Cardiac atrium fibroblast (primary cell): ENCODE measurements at places on chromosomes 11 and 22. TPM values are rescaled to one million over a fixed set of nuclear protein-coding genes. Genes with fewer than 3 reads are reported as not detected.

The MYEOV gene
- not detected in 2 replicates for total RNA-seq

The JHY gene
- 0.49 and 0.54 TPM in 2 replicates for total RNA-seq

The PGM2L1 gene
- 0.72 and 1.8 TPM in 2 replicates for total RNA-seq

The ESRRA gene
- 39.2 and 43.6 TPM in 2 replicates for total RNA-seq

The C2CD2L gene
- total RNA-seq, result 3.4 TPM in 2 replicates

The DDTL gene
- 0.16 TPM in 1 of 2 replicates, not detected in the other for total RNA-seq

The INS gene
- total RNA-seq, result not detected in 2 replicates

The YPEL4 gene
- 0.16 TPM in 1 of 2 replicates, not detected in the other for total RNA-seq

The RAB36 gene
- total RNA-seq, result 1.8 and 2.3 TPM in 2 replicates

The P2RY6 gene
- 1.1 TPM in 1 of 2 replicates, not detected in the other for total RNA-seq

The FAM118A gene
- 9.4 and 19.8 TPM in 2 replicates for total RNA-seq

The APOA1 gene
- total RNA-seq, result 2.3 TPM in 1 of 2 replicates, not detected in the other

The HPX gene
- 0.49 TPM in 1 of 2 replicates, not detected in the other for total RNA-seq

The KIRREL3 gene
- total RNA-seq, result not detected in 2 replicates

The BTBD18 gene
- total RNA-seq, result not detected in 2 replicates

The KCNE3 gene
- total RNA-seq, result 2.3 and 6.9 TPM in 2 replicates

The CCDC15 gene
- total RNA-seq, result 0.97 and 3.1 TPM in 2 replicates

The FAM83F gene
- total RNA-seq, result 0.18 TPM in 1 of 2 replicates, not detected in the other
